Fibroblast of villous mesenchyme (primary cell): ENCODE measurements at places on chromosomes 11 and 22. TPM values are rescaled to one million over a fixed set of nuclear protein-coding genes. Genes with fewer than 3 reads are reported as not detected.

GRCh38 chr11:72030472-72031045 lies 31.9 kb downstream of the IL18BP start:
- no peak for DNase-seq

DNA sequence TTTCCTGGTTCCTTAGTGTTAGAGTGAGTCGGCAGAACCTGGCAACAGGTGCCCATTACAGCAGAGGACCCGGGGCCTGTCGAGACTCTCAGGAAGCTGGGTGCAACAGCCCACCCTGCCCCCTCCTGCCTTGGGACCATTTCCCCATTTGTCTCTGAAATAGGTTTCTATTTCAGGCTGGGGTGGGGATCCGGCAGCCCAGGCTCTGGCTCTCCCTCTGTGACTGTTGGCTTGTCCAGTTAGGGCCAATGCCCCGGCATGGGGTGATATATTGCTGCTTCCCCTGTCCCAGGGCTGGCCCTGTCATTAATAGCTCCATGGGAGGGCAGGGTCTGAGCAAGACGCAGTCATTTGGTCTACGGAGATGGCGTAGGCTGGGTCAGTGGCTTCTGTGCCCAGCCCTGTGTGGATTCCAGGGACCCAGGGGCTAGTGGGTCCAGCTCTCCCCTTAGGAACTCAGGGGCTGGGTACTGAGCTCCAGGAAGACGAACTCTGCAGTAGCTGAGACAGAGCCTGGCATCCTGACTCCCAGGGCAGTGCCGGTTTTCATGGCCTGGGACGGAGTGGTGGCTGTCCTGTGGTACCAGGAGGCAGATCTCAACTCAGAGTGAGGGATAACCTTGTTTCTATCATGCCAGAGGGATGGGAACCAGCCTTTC lies 2.7 kb downstream of the P2RY6 start:
- DNase-seq, result no peak

DNA sequence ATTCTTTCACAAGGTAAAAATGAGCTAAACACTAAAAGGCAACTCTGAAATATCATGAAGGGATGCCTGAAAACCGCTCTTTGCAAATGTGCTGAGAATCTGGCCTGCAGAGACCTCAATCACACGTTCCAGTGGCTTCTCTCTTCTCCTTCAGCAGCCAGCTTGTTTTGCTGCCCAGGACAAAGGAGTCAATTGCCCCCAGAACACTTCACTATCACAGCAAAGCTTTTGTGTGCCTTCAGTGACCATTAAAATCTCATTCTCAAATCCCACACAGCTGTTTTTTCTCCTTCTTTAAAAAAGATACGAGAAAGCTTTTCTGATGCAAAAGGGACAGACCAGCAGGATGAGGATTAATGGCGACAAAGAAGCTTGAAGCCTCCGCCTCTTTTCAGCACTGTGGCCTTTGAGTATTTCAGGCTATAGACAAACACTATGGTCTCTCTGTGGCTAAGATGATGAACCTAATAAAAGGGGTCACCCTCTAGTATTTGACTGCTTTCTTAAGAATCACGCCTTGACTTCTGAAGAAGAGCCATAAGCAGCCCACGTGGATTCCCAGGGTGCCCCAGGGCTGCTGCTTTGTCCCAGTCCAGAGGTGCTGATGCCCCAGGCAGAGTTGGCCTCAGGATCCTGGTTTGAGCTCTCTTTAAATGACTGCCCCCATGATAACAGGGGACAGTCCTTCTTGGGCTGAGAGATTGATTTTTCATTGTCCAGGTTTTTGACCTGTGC lies 33.4 kb upstream of the NRIP3 start:
- DNase-seq, result no peak

- no peak for DNase-seq
Observed at GRCh38 chr11:6323291-6323905, 3.1 kb upstream of the CAVIN3 start.

Gene TIRAP
- 7.4 and 7.8 TPM in 2 replicates for total RNA-seq
